Regular cardiac myocyte (primary cell): ENCODE measurements at places on chromosomes 7 and 10. TPM values are rescaled to one million over a fixed set of nuclear protein-coding genes. Genes with fewer than 3 reads are reported as not detected.

Gene CHST3
- total RNA-seq = 19.4 and 32.8 TPM in 2 replicates

Gene C10orf62
- 0.19 TPM in 1 of 2 replicates, not detected in the other for total RNA-seq

Gene NPTX2
- total RNA-seq = 2.9 and 5.4 TPM in 2 replicates

Gene PTPN12
- total RNA-seq = 38.5 and 45.1 TPM in 2 replicates

Gene ZNF239
- 7.0 and 12.1 TPM in 2 replicates for total RNA-seq

Gene C10orf67
- total RNA-seq = 0.19 TPM in 1 of 2 replicates, not detected in the other

Gene RELN
- total RNA-seq = 20.0 and 94.7 TPM in 2 replicates

Gene CHAT
- total RNA-seq = not detected in 2 replicates

Gene MEIG1
- total RNA-seq = not detected in 2 replicates

Gene TMEM184A
- under 0.01 and 0.19 TPM in 2 replicates for total RNA-seq

Gene WDR86
- total RNA-seq = 0.56 TPM in 1 of 2 replicates, not detected in the other

Gene VWDE
- total RNA-seq = 0.19 TPM in 1 of 2 replicates, not detected in the other

Gene TBX20
- total RNA-seq = 9.0 and 11.5 TPM in 2 replicates

Gene EPHA1
- total RNA-seq = 0.58 TPM in 1 of 2 replicates, not detected in the other

Gene UPK3BL2
- total RNA-seq = 0.96 and 1.7 TPM in 2 replicates

Gene SMKR1
- not detected in 2 replicates for total RNA-seq

Gene NME8
- total RNA-seq = not detected in 2 replicates

Gene RBM48
- total RNA-seq = 10.4 and 11.5 TPM in 2 replicates

Gene CYP2C19
- total RNA-seq = not detected in 2 replicates

Gene OPALIN
- not detected in 2 replicates for total RNA-seq

Gene FFAR4
- total RNA-seq = not detected in 2 replicates

Gene CALD1
- 477 and 1,050 TPM in 2 replicates for total RNA-seq

Gene TEX36
- total RNA-seq = not detected in 2 replicates

Gene ACHE
- total RNA-seq = under 0.01 and 0.28 TPM in 2 replicates

Gene C7orf57
- total RNA-seq = not detected in 2 replicates

Gene GNG11
- 123 and 152 TPM in 2 replicates for total RNA-seq

Gene CYP3A7
- not detected in 2 replicates for total RNA-seq

Gene VWC2
- not detected in 2 replicates for total RNA-seq

Gene FZD1
- 7.6 and 11.7 TPM in 2 replicates for total RNA-seq

Gene TCAF2
- total RNA-seq = 6.5 and 7.1 TPM in 2 replicates

Gene ZNF92
- 5.9 and 9.2 TPM in 2 replicates for total RNA-seq

Gene LBX1
- total RNA-seq = not detected in 2 replicates

Gene CYP26C1
- total RNA-seq = under 0.01 TPM in 2 replicates

Gene GLI3
- total RNA-seq = 1.4 and 3.3 TPM in 2 replicates

Gene IL6
- 69.4 and 193 TPM in 2 replicates for total RNA-seq

Gene VWA2
- under 0.01 TPM in 2 replicates for total RNA-seq

Gene TAC1
- 0.28 TPM in 1 of 2 replicates, not detected in the other for total RNA-seq

Gene EIF3B
- total RNA-seq = 199 and 264 TPM in 2 replicates

Gene RPEL1
- total RNA-seq = under 0.01 and 0.19 TPM in 2 replicates

Gene NPFFR1
- total RNA-seq = under 0.01 TPM in 1 of 2 replicates, not detected in the other

Gene HOXA9
- not detected in 2 replicates for total RNA-seq

Gene EGFR
- 44.5 and 47.2 TPM in 2 replicates for total RNA-seq

Gene SNCG
- 26.3 and 36.1 TPM in 2 replicates for total RNA-seq

Gene SFXN4
- 14.9 and 25.1 TPM in 2 replicates for total RNA-seq

Gene CPA2
- not detected in 2 replicates for total RNA-seq

Gene TMEM106B
- total RNA-seq = 42.8 and 84.6 TPM in 2 replicates

Gene IQCE
- 5.9 and 7.5 TPM in 2 replicates for total RNA-seq

Gene PLEKHA1
- total RNA-seq = 22.4 and 30.4 TPM in 2 replicates

Gene TACR2
- 0.19 and 0.85 TPM in 2 replicates for total RNA-seq

Gene TAS2R39
- total RNA-seq = not detected in 2 replicates

Gene HECW1
- total RNA-seq = not detected in 2 replicates

Gene EVX1
- total RNA-seq = not detected in 2 replicates

Gene VCL
- total RNA-seq = 186 and 187 TPM in 2 replicates

Gene STEAP4
- 0.19 and 0.56 TPM in 2 replicates for total RNA-seq

Gene PGAM2
- total RNA-seq = 0.56 TPM in 1 of 2 replicates, not detected in the other
